ENCODE measurements at places on chromosomes 3 and 15.
A peak's percentile ranks its signal among the peaks of the same experiment; 100 is the strongest.

- DNase-seq: no peak
Measured at GRCh38 chr3:185502987-185503386, 4.2 kb upstream of the TMEM41A start.

GRCh38 chr3:135920275-135920674 is 45.3 kb upstream of the PPP2R3A start:
- no peak for DNase-seq

DNA sequence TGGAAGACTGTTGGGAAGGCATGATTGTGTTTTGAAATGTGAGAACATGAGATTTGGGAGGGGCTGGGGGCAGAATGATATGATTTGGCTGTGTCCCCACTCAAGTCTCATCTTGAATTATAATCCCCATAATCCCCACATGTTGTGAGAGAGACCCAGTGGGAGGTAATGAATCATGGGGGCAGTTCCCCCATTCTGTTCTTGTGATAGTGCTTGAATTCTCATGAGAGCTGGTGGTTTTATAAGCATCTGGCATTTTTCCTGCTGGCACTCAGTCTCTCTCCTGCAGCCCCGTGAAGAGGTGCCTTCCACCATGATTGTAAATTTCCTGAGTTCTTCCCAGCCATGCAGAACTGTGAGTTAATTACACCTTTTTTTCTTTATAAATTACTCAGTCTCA is 430.5 kb downstream of the OTOL1 start:
- DNase-seq: no peak

DNA sequence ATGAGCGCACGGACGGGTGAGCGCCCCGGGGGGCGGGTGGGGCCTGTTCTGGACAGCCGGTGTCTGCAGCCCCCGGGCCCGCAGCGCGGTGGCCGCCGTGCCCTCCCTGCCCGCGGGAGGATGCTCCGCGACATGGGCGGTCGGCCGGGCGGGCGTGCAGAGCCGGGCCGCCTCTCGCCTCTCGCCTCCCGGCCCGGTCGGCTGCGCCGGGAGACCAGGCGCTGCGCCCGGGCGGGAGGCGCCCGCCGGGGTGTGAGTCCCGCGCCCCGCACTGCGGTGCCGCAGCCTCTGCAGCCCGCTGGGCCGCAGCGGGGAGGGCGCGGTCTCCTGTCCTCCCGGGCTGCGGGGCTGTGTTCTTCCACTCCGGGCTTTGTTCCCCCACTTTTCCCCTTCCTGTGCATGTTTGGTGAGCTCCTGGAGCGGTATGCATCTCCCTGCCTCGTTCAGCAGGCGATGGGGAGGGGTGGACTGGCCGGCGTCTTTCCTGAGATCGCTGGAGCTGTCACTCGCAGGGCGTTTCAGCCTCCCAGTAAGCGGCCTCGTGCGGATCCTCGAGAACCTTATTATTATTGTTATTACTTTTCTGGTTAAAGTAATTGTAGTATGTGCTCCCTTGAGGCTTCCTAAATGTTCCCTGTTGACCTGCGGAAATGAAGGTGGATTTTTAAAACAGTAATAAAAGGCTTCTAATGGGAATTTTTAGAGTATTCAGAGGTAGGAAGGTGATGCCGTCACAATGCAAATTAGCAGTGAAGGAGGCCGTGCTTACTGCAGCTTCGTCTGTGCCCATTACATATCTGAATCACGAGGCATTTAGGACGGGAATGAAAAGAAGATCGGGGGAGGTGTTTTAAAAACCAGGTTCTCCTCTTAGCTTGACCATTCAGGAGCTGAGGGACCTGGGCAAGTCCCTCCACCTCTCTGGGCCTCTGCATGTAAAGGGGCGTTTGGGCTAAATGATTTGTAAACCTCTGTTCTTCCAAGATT is 593 bp downstream of the TMOD2 start:
- peak; percentile 13 for DNase-seq

- no peak for DNase-seq
Measured at GRCh38 chr15:66859688-66860253, 157.7 kb downstream of the SMAD6 start.

- no peak for DNase-seq
Measured at GRCh38 chr3:53744351-53744750, 101.9 kb downstream of the CHDH start.

- no peak for DNase-seq
Measured at GRCh38 chr3:98596541-98597500, 3.4 kb upstream of the CPOX start.

DNA sequence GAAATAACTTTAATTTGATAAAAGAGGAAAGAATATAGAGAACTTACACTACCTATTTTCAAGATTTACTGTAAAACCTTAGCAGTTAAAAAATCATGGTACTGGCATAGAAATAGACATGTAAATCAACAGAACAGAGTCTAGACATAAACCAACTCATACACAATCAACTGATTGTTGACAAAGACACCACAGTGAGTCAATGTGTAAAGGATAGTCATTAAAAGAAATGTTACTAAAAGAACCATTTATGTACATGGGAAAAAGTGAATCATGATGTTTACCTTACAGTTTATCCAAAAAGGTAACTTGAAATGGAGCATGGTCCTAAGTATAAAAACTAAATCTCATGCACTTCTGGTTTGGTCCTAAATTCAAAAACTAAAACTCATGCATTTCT is 847.4 kb downstream of the IGSF11 start:
- no peak for DNase-seq

DNA sequence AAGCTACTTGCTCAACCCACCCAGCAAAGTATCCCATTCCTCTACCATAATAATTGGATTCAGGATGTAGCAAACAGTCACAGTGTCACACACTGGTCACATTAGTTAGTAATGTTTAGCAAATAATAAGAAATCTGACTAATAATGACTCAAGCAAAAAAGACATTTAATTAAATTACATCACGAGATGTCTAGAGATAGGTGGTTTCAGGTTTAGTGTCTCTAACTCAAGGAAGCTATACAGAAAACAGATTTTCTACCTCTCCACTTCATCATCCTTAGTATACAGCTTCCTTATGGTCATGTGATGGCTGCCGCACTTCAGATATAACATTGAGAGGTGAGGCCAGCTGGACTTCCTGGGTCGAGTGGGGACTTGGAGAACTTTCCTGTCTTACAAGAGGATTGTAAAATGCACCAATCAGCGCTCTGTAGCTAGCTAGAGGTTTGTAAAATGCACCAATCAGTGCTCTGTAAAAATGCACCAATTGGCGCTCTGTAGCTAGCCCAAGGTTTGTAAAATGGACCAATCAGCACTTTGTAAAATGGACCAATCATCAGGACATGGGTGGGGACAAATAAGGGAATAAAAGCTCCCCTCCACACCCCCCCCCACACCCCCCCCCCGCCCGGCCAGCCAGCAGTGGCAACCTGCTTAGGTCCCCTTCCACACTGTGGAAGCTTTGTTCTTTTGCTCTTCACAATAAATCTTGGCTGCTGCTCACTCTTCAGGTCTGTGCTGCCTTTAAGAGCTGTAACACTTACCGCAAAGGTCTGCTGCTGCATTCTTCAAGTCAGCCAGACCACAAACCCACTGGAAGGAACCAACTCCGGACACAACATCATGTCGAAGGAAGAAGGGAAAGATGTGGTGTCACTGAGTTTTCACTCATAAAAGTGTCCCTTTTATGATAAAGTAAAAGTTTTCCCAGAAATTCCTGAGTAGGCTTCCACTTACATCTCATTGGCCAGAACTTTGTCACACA is 24.9 kb upstream of the ARPIN start:
- DNase-seq: no peak

DNA sequence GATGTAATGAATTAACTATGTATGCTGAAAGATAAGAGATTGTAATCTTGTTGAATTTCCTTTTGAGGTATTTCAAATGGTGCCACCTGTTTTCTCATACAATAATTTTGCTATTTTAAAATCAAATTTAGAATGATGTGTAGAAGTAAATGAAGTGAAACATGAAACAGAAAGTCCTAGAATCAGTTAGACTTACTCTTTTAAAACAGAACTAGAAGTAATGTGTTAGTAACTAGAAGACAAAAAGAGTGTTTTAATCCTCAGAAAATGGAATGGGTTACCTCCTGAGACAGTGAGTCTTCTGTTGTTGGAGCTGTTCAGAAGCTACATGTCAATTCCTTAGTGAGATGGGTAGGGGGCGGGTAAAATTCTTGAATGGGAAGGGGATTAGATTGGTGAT is 8.1 kb upstream of the MAP2K5 start:
- no peak for DNase-seq

DNA sequence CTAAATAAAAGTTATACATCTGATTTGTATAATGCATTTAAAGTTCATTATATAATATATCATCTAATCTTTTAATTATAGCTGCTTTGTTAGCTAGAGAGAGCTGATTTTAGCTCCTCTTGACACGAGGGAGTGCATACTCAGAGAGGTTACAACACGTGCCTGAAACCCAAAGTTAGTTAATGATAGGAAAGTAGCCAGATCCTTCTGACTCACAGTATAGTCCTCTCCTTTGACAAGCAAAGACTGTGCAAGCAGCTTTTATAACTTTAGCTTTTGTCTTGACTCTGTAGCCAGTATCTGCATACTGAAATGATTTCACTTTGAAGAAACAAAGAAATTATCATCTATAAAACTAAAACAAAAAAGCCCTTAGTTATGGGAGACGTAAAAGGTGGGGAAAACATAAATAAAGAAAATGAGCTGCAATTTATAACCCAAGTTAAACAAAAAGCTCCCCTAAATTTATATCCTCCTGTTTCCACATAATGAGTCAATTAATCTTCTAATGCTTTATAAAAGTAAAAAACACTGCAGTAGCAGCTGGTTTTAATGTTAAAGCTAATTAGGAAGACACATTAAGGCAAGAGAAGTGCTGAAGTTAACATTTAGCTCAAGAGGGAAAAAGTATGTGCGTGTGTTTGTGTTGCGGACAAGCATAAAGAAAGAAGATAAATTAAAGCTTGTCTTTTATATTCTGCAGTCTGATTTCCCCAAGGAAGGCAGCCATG is 13.1 kb downstream of the GABRR3 start:
- no peak for DNase-seq

GRCh38 chr3:79247725-79248043 is 520.1 kb downstream of the ROBO1 start:
- DNase-seq: no peak

GRCh38 chr15:39275066-39275465 is 305.8 kb upstream of the THBS1 start:
- DNase-seq: no peak

- no peak for DNase-seq
Measured at GRCh38 chr3:188901671-188902287, 270.0 kb upstream of the TPRG1 start.

- no peak for DNase-seq
Measured at GRCh38 chr3:177463863-177464262, 266.6 kb upstream of the TBL1XR1 start.

DNA sequence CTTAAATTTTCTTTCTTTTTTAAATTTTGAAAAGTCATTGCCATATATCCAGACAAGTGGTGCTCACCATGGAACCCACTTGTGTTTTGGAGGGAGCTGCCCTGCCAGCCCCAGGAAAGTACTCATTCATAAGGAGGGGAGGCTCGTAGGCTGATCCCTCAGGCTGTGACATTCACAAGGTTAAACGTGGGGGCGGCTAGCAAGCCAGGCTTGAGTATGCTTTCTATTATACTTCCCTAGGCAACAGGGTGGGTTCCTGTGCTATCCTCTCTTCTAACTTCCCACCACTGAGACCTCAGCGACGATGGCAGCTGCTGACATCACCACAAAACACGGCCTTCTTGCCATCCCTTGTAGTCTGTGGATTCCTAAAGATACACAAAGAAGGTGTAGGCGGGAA is 160.5 kb upstream of the C2CD4B start:
- no peak for DNase-seq

DNA sequence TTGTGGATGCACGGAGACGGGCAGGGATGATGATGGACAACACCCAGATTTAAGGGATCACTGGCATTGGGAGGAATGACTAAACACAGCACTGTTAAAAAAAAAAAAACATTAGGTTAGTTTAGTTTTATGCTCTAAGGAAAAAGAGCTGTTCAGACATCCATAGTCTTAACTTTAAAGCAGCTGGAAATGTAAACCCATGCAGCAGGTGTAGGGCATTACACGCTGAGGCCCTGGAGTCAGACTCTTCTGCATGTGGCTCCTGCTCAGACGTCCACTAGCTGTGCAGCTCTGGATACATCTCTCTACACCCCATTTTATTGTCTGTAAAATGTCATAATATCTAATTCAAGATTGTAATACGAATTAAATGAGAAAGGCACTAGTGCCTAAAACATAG is 191.8 kb upstream of the RASGRP1 start:
- no peak for DNase-seq

DNA sequence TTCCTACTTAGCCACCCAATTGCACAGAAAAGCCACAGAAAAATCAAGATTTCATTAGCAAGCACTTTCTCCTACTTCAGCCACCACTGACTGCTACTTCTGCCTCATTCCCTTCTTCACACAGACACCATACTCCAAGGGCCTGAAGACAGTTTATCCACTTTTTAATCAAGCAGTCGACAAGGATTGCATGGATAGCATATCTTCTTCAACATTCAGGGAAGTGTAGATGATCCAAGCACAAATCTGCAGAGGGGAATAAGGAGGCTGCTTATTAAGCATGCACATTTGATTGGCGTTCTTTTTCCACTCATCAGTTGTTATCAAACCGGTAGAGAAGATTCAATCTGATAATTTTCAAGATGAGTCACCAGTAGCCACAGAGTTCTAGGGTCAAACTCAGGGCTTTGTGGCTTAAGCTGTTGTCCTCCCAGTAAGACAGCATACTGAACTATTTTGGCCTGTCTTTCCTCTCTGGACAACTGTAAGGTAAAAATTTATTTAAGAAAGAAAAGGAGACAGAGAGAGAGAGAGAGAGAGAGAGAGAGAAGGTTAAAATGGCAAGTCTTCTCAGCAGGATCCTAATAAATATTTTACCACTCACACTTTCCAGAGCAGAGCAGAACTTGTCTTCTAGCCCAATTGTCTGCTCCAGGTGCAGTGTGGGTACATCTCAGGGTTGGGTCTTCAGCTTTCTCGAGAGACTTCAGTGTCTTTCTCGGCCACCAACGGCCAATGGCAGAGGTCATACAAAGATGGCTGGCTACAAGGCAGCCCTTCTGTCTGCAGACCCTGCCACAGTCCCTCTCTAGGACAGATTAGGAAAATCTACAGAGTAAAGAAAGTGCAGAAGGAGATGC is 80.6 kb upstream of the BHLHE40 start:
- no peak for DNase-seq

DNA sequence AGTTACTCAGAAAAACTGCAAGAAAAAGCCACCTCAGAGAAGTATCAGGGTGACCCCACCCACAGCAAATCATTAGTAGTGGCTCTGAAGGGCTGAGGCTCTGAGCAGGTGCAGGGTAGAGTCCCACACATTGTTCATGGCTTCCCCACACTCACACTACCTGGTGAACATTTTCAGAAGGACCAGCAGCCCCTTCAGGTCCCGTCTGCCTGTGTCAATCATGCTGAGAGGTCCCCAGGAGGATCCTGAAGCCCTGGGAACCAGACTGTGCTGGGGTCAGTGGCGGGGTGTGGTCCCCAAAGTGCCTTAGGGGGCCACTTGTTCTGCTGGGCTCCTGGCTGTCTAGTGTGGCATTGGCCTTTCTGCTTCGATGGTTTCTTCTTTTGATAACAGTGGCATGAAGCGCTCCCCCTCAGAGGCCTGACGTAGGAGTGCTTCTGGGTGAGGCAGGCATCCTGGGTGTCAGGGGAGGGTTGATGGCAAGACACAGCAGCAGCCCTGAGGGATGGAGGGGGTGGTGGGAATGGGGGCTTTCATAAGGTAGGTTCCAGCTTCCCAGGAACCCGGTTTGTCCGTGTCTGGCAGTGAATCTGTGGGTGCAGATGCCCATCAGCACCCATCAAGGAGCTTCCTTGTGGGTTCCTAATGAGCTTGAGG is 19.0 kb upstream of the FANCD2 start:
- DNase-seq: no peak

Data from naive thymus-derived CD8-positive, alpha-beta T cell (primary cell).